Activated naive CD8-positive, alpha-beta T cell treated with anti-CD3 and anti-CD28 coated beads, Interleukin-2, amount 10 ng/mL, durations not matched to agents 7 days and 5 days (primary cell): ENCODE measurements at places on chromosomes 6 and 20.
A peak's percentile ranks its signal among the peaks of the same experiment; 100 is the strongest.

DNA sequence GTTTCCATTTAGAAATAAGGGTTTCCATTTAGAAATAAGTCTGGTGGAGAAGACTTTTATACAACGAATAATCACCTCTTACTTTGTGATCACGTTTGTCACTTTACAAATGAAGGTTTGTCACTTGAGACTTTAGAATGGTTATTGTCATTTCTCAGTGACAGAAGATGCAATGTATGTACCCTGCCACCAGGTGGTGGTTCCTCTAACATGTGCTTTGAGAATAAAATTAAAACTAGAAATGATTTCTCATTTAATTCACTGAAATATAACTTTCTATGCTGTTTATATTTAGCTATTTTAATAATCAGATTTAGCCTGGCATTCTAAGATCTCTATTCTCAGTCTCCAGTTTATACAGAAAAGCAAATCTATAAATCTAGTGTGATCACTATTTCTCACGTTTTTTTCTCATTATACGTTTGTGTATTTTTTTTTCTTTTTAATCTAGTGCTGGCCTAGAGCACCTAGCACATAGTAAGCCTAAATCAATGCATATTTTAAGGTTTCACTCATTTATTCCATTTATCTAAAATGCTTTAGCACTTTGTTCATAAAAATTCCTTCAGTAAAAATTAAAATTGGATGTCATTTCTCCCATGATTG lies 57.4 kb upstream of the TFAP2D start:
- no peak overlapping the region for H3K4me3 ChIP-seq
- H3K4me1 ChIP-seq: no peaks in the 10 kb centered on the region
- DNase-seq: no peak
- no peaks in the 10 kb centered on the region for H3K36me3 ChIP-seq

DNA sequence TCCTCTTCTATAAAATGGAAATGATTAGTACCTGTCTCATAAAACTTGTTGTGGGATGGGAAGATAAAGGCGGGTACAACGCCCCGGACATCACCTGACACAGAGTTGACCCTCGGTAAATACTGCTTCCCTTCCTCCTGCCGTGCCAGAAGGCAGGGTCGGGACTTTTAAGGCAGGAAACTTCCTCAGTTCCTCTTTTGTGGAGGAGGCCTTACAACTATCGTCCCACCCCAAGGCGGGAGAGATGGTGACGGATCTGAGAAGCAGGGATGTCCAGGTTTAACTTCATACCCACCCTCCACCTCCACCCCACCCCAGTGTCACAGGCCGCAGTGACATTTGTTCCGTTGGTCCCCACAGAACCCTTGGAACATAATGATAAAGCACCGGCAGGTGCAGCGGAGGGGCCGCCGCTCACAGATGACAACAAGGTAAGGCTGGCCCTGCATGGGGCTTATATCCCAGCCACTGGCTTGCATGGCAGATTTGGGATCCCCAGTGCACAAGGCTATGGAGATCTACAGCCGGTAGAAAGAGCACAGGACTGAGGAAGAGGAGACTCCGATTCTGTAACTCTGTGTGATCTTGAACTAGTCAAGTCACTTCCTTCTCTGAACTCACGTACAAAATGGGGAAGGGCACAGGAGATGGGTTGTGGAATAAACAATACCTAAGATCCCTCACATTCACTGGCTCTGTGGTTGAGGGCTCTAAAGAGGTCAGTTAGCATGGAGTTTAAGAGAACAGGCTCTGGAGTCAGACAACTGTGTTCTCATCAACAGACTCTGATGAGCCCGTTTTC lies 764 bp downstream of the DNTTIP1 start:
- H3K4me1 ChIP-seq: peaks cover 17% of the 10 kb centered on the region
- peaks cover 31% of the 10 kb centered on the region for H3K36me3 ChIP-seq
- no peak for DNase-seq
- H3K4me3 ChIP-seq: peak overlapping the region; percentile 91

DNA sequence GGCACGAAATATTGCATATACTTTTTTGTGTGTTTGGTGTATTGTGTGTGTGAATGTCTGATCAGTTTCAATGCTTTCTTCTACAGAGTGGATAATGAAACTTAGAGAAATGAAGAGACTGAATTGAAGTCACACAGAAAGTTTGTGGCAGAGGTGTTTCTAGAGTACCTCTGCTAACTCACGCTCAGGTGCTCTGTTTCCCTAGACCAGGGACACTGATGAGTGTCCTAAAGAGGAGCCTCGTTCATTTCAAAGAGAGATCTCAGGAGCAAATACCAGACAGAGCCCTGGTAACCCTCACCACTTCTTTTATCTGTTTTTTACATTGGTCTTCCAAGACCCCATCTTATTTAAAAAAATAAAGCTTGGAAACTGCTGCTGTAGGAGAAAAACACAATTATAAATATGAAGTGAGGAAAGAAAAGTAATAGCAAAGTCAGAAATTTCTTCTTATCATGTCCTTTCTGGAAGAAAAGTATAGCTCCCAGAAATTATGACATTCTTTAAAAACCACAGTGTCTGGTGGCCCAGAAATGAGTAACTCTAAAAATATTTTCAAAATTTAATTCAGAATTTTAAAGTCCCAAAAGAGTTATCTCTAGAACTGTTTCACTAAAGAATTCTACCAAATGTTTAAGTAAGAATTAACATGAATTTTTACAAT lies 720.6 kb downstream of the RFPL4B start:
- no peak overlapping the region for H3K27ac ChIP-seq
- H3K27me3 ChIP-seq: no peaks in the 10 kb centered on the region
- no peak for DNase-seq
- H3K4me1 ChIP-seq: no peaks in the 10 kb centered on the region
- H3K36me3 ChIP-seq: no peaks in the 10 kb centered on the region

DNA sequence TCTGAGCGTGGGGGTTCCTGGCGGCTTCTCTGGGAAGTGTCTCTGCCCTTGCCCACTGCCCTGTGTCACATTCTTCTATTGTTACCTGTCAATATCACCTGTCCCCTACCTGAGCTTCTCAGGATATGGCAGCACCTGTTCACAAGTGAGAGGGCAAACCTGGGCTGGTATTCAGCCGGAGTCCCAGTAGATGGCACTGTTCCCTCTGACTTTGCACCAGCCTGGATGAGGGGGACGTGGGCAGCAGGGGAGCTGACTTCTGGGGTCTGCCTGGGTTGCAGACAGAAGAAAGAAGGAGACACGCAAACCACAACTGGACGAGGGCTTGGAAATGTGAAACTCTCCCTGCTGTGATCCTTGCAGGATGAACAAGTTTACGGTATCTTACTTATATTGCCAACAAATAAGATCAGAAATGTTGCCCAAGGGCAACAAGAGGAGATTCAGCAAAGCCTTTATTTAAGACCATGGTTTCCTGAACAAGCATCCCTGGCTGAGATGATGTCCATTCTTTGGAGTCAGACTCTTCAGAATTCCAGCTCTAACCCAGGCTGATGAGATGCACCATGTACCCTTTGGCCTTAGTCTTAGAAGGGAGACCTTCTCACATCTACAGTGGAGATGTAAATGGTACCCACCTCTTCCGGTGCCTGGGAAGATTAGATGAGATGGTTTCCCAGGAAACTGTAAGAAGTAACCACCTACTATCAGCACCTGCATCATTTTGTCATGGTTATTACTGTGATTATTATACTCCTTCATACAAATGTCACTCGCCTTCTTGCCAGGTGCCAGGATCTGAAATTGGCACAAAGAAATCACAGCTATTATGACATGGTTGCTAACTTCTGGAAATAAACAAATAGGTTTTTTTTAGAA lies 400.0 kb upstream of the CDH4 start:
- H3K36me3 ChIP-seq: no peaks in the 10 kb centered on the region
- H3K27me3 ChIP-seq: no peaks in the 10 kb centered on the region
- H3K4me1 ChIP-seq: no peaks in the 10 kb centered on the region
- no peak overlapping the region for H3K27ac ChIP-seq
- H3K4me3 ChIP-seq: no peak overlapping the region
- no peak for DNase-seq

GRCh38 chr6:155850408-155850841 lies 394.8 kb upstream of the NOX3 start:
- no peaks in the 10 kb centered on the region for H3K36me3 ChIP-seq
- peaks cover 3% of the 10 kb centered on the region for H3K4me1 ChIP-seq
- H3K4me3 ChIP-seq: no peak overlapping the region
- no peaks in the 10 kb centered on the region for H3K27me3 ChIP-seq
- DNase-seq: no peak
- H3K27ac ChIP-seq: no peak overlapping the region

GRCh38 chr6:27757307-27757706 lies 154.9 kb downstream of the OR2B2 start:
- peak; percentile 71 for DNase-seq
- H3K27ac ChIP-seq: peak overlapping the region; percentile 80
- no peaks in the 10 kb centered on the region for H3K27me3 ChIP-seq

DNA sequence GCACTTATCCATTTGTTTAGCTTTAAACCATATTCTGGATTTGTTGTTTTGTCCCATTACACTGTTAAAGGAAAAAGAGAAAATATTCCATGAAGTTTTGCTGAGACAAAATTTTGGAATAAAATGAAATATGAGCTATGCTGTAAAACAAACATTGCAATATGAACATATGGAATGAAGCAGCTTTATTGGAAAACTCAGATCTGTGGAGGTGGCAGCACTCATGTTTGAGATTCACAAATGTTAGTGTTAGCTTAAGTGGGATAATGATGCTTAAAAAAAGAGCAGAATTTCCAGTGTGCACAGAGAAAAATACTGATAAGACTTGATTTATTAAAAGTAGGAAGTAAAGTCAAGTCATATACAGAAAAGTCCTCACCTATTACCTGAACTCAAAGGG lies 196.2 kb downstream of the BCKDHB start:
- H3K4me1 ChIP-seq: no peaks in the 10 kb centered on the region
- no peak overlapping the region for H3K4me3 ChIP-seq
- H3K36me3 ChIP-seq: peaks cover 4% of the 10 kb centered on the region
- no peak for DNase-seq

- H3K36me3 ChIP-seq: peaks cover 7% of the 10 kb centered on the region
- H3K27ac ChIP-seq: peak overlapping the region; percentile 74
- H3K4me1 ChIP-seq: peaks cover 26% of the 10 kb centered on the region
- H3K4me3 ChIP-seq: peak overlapping the region; percentile 79
Measured at GRCh38 chr6:45586216-45587171, 208.8 kb upstream of the SUPT3H start.

DNA sequence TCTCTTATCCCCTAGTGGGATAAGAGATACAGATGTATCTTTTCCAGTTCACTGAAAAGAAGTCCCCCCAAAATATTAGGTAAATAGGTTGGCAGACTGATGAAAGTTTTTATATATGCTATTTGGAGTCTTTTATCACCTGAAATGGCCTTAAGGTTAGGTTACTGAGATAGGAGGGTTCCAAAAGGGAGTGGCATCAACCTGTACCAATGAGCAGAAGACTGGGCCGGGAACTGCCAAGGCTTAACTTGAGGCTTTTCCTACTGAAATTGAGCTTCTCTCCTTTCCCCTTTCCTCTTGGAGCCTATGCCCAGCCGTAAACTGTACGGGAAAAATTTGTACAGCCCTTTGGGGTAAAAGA lies 42.0 kb downstream of the EIF2S2 start:
- H3K27ac ChIP-seq: no peak overlapping the region
- H3K36me3 ChIP-seq: peaks cover 5% of the 10 kb centered on the region
- DNase-seq: no peak
- H3K27me3 ChIP-seq: no peaks in the 10 kb centered on the region

GRCh38 chr20:52172392-52173047 lies 19.1 kb downstream of the ZFP64 start:
- H3K36me3 ChIP-seq: peaks cover 17% of the 10 kb centered on the region
- H3K27me3 ChIP-seq: no peaks in the 10 kb centered on the region
- H3K4me3 ChIP-seq: no peak overlapping the region

DNA sequence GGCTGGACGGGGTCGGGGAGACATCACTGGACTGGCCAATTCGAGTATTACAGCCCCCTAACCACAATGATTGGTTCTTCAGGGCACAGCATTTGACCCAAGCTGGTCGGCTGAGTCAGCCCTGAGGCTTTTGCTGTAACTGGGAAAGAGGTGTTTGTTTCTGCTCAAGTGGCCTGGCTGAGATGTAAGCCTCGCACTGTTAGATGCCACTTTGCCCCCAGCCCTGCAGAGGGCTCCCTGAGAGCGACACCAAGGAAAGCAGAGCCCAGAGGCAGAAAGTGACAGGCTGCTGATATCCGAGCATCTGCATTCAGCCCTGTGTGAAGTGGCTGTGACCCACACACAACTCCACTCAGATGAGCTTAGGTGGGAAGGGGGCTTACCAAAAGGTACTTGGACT lies 19.4 kb downstream of the ERGIC3 start:
- no peak for DNase-seq
- no peak overlapping the region for H3K4me3 ChIP-seq
- peaks cover 3% of the 10 kb centered on the region for H3K27me3 ChIP-seq
- no peaks in the 10 kb centered on the region for H3K4me1 ChIP-seq

GRCh38 chr20:10714236-10714975 lies 40.6 kb upstream of the JAG1 start:
- H3K27ac ChIP-seq: no peak overlapping the region
- no peak overlapping the region for H3K4me3 ChIP-seq
- peaks cover 18% of the 10 kb centered on the region for H3K27me3 ChIP-seq
- no peaks in the 10 kb centered on the region for H3K36me3 ChIP-seq

- H3K27me3 ChIP-seq: peaks cover 7% of the 10 kb centered on the region
- H3K36me3 ChIP-seq: no peaks in the 10 kb centered on the region
- no peak overlapping the region for H3K27ac ChIP-seq
- DNase-seq: no peak
- peaks cover 9% of the 10 kb centered on the region for H3K4me1 ChIP-seq
Measured at GRCh38 chr6:149900620-149901443, 2.9 kb upstream of the RAET1E start.

GRCh38 chr6:169265486-169266131 lies 12.0 kb upstream of the THBS2 start:
- no peaks in the 10 kb centered on the region for H3K4me1 ChIP-seq
- H3K27ac ChIP-seq: no peak overlapping the region
- H3K27me3 ChIP-seq: peaks cover 4% of the 10 kb centered on the region
- no peak for DNase-seq
- H3K36me3 ChIP-seq: no peaks in the 10 kb centered on the region

DNA sequence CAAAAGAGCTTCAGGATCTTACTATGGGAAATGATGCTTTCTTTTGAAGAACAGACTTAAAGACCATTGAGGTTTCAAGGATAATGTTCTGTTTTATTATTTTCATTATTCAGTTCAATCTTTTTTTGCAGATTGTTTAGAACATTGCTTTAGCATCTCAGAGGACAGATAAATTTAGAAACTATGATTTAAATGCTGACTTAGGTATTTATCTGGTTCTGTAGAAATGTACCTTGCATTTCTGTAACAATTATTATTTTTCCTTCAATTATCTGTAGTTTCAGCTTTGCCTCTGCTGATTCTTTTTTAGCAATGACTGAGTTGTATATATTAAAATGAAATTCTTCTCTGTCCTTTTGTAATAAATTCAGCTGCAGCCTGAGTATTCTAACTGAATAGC lies 205.4 kb upstream of the PCSK2 start:
- no peaks in the 10 kb centered on the region for H3K36me3 ChIP-seq
- H3K27me3 ChIP-seq: no peaks in the 10 kb centered on the region
- H3K27ac ChIP-seq: no peak overlapping the region
- H3K4me3 ChIP-seq: no peak overlapping the region
- H3K4me1 ChIP-seq: no peaks in the 10 kb centered on the region

DNA sequence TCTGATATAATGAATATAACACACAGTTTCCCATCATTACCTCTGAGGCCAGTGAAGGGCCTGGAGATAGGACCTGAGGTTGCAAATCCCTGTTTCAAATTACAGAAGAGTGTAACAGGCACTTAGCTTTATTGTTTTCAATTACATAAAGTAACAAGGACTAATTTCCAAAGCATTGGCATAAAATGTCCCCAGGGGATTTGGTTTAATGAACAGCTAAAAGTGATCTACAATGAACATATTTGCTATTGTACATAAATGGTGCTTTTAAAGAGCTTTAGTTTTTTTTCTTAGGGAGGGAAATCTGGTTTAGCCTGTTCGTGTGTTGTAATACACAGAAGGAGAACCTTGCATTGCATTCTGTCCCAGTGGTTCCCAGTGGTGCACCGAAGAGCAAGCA lies 54.4 kb downstream of the HMGN3 start:
- H3K4me3 ChIP-seq: no peak overlapping the region
- H3K27ac ChIP-seq: no peak overlapping the region
- H3K27me3 ChIP-seq: peaks cover 3% of the 10 kb centered on the region
- no peaks in the 10 kb centered on the region for H3K36me3 ChIP-seq
- no peaks in the 10 kb centered on the region for H3K4me1 ChIP-seq
